Anterior cingulate cortex (tissue), 58 donors: ENCODE measurements at places on chromosomes 1 and 21.

DNA sequence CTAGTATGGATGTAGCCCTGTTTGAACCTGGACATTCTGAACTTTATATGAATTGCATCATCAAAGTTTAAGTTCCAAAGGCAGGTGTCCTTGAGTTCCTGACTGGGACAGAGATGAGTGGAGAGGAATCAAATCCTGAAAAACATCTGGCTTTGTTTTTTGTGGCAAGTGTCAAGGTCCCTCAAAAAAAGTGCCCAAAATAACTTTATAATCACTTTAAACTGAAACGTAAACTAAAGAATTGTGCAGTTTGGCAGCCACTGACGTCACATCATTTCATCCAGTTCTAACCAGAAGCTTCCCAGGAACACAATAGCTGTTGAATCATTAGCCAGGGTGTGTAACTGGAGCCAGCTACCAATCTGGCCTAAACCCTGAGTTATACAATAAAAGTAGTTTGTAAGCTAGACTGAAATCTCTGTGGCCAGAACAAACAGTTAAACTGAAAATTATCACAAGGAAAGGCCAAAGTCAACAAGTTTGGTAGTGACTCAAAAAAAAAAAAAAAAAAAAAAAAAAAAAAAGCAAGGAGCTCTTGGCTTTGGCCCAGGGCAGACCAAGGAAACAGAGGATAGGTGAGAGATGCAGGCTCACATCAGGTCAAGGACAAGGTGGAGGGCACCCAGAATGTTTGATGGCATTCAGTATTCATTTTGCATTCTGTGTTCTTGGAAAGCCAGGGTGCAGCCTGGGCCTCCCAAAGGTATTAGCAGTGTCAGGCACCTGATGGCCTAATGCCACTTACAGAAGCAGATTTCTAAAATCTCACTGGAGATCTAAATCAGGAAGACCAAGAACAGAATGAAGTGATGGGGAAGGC is 74.3 kb downstream of the TNFSF18 start:
- DNase-seq = no peak

- DNase-seq = no peak
These were observed 16.2 kb upstream of the MARK1 start for GRCh38 chr1:220511785-220512184.

- peak; percentile 33 for DNase-seq
These were observed 15.8 kb upstream of the S100A11 start for GRCh38 chr1:152052606-152053005.

DNA sequence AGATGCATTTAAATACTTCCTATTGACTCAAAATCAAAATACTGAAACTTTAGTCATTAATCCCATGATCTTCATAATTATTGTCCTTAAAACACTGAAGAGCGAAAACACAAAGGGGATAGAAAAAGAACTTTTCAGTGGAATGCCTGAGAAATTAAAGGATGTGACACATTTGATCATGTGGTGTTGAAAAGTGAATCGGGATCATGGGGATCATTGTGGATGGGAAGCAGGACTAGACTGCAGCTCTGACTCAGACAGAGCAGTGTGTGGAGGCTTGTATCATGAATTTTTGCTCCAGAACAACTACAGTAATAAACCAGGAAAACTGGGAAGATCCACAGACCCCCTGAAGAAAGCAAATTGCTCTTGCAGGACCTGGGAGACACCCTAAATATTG is 161.1 kb upstream of the CXADR start:
- no peak for DNase-seq

DNA sequence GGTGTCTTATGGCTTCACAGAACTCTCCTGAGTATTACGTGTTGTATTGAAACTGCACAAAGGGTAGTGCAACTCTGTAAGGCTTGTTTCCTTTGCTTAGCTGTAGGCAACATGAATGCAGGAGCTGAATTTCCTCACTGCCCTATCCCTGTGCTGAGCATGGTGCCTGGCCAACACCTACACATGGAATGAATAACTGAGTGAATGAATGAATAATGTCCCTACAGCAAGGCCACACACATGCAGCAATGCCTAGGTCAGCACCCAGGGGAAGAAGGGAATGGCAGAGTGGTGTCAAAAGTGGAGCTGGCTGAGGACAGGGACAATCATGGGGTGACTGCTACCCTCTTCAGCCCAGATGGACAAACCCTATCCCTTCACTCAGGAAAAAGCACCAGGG is 655.9 kb downstream of the PTPRU start:
- no peak for DNase-seq

DNA sequence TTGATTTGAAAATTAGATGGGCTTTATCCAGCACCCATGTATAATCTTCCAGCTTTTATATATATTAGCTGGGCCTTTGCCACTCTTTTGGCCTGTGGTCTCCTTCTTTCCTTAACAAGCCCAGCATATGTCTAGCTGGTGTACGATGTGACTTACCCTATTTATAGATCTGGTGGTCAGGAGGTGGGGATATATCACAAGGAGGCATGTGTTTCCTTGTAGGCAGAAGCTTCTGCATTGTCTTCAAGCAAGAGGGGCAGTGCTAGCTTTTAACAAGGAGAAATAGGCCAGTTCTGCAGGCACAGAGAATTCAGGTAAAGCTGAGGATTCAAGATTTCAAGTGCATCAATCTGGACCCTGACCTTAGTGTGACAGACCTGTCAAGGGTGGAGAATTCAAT is 38.0 kb upstream of the DNASE2B start:
- no peak for DNase-seq

DNA sequence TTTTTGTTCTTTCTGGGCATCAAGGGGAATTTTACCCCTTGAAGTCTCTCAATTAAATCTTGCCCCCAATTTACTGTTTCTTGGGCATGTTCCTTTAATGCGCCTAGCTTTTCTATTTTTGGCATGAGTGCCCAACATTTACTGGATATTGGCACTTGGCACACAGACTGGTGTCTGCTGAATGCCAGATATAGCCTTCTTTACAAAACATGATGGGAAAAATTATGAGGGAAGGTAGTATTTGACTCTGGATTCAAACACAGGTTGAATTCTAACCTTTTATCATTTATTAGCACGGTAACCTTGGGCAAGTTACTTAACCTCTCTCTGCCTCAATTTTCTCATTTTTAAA is 88.3 kb upstream of the GPR52 start:
- no peak for DNase-seq

GRCh38 chr1:9888886-9889285 is 21.2 kb downstream of the CTNNBIP1 start:
- DNase-seq = no peak

- DNase-seq = no peak
These were observed 95.9 kb downstream of the CAMTA1 start for GRCh38 chr1:6880951-6881690.

DNA sequence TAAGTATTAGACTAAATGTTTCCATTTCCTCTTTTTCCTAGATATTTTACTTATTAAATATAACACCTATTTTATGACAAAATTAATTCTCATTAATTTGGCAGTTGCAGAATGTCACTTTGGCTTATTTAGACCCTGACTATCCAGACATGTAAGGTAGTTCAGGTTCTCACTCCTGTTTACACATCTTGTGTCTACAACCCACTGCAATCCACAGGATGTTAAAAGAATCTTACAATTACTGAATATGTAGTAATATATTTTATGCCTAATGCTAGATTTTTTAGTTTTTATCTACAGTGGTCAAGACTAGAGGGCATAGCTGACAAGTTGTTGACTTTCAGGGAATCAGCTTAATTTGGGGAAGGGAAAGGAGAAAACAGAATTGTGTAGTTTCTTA is 346.7 kb downstream of the USP25 start:
- DNase-seq = no peak
